ENCODE measurements at places on chromosomes 2 and 18. TPM values are rescaled to one million over a fixed set of nuclear protein-coding genes. Genes with fewer than 3 reads are reported as not detected.

- DNase-seq = no peak
Measured at GRCh38 chr2:206056286-206056685, 29.7 kb downstream of the INO80D start.

GRCh38 chr2:12501469-12502158 is 215.1 kb upstream of the TRIB2 start:
- DNase-seq = no peak

- peak; percentile 52 for DNase-seq
Measured at GRCh38 chr2:74576863-74577229, 22.3 kb downstream of the DOK1 start.

- DNase-seq = no peak
Measured at GRCh38 chr18:57210716-57211411, 64.0 kb downstream of the BOD1L2 start.

GRCh38 chr2:218648088-218648786 is 11.2 kb downstream of the ZNF142 start:
- DNase-seq = peak; percentile 43

Gene PLA2R1
- polyA plus RNA-seq = 4.6 TPM

DNA sequence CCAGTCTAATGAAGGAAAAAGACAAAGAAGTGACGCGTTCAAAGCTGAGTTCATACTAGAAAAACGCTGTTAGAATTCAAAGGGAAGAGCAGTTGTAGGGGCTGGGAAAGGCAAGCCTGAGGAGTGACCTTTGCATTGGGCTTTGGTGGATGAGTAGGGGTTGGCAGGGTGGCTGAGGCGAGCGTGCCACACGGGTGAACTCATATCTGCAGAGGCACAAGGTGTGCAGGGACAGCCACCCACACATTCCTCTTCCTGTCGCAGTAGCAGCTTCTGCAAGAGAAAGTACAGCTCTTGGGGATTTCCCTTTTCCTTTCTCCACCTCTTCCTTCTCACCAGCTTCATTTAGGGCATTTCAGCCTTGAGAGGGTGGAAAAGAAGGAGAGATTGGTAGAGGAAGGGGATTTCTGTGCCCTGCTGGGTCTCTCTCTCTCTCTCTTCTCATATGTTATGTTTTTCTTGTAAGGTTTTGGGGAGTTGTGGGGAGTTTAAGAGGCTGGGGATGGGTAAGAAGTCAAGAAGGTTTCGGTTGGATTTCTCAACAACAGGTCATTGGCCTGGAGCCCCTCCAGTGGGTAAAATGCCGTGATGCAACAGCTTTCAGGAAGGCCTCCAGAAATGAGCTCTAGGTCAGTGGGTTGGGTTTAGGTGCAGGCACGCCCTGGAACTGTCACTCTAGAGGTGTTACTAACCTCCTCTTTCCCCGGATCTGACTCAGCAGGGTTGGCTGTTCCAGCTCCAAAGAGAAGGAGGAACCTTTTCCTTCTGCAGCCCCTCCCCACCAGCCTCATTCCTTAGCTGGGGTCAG is 40.1 kb downstream of the ODC1 start:
- DNase-seq = no peak

GRCh38 chr18:77136871-77137665 is 4.5 kb upstream of the MBP start:
- no peak for DNase-seq

- DNase-seq = no peak
Measured at GRCh38 chr18:37084912-37085311, 256.0 kb downstream of the KIAA1328 start.

DNA sequence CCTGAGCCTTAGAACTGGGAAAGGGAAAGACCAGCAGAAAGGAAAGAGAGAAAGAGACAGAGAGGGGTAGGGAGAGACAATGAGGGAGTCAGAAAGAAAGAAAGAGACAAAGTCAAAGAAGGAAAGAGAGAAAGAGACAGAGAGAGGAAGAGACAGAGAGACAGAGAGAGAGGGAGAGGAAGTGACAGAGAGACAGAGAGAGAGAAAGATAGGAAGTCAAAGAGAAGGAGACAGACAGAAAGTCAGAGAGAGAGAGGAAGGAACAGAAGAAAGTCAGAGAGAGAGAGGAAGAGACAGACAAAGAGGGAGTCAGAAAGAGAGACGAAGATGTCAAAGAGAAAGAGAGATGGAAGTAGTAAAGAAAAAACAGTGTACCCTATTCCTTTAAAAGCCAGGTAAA is 261.8 kb downstream of the WDPCP start:
- DNase-seq = no peak

DNA sequence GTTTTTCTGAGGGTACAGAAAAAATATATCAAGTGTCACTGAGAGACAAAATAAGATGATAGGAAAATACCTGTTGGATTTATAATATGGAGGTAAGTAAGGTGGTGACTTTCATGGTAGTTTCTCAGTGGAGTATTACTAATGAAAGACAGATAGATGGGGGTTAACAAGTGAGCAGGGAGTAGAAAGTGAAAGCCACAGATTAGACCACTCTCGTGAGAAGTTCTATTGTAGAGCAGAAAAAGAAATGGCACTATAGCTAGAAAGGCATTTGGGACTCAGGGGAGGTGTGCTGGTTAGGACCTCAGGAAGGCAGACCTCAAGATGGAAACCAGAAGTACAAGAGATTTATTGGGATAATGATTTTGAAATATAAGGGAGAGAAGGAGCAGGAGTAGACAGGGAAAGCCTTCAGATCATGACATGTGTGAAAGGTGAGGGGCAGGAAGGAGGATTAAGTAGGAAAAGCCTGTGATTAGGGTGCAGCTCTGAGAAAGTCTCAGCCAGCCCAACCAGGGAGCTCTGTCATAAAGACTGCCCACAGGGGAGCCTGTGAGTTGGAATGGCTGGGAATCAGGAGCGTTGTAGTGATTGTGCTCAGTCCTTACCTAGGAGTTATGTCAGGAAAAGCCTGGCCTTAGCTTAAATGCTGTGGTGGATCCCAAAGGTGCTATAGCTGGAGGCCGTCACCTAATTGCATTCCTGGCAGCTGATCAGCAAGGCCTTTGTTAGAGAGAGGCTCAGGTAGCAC is 198.1 kb downstream of the IKZF2 start:
- no peak for DNase-seq

Gene UGT1A3
- polyA plus RNA-seq = not detected

GRCh38 chr2:98404556-98405250 is 40.0 kb upstream of the INPP4A start:
- no peak for DNase-seq

GRCh38 chr2:113822087-113822815 is 65.8 kb upstream of the SLC35F5 start:
- DNase-seq = no peak
